ENCODE measurements at places on chromosomes 13 and 19.

GRCh38 chr19:30919737-30920136 is 429.5 kb downstream of the TSHZ3 start:
- no peak for DNase-seq

GRCh38 chr13:31124204-31124603 is 37.5 kb downstream of the HSPH1 start:
- no peak for DNase-seq

- DNase-seq: no peak
These were observed 7.7 kb upstream of the LRG1 start for GRCh38 chr19:4547303-4548237.

GRCh38 chr13:34363266-34363665 is 545.3 kb downstream of the RFC3 start:
- DNase-seq: no peak

- no peak for DNase-seq
These were observed 91.8 kb upstream of the CACNA1A start for GRCh38 chr19:13598098-13598497.

DNA sequence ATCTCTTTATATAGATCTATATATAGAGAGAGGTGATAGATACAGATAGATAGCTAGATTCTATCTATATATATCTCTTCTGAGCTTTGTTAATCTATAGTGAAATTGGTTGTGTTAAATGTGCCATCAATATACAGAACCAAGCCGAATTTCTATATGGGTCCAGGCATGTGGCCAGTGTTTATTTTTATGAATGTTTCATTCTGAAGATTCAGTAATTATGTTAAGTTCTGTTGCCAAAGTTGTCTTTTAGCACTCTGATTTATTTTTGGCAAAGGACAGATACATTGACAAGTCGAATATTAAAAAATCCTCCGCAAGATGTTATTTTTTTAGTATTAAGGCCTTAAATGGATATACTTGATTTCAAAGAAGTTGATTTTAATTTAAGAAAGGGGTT is 190.4 kb upstream of the HTR2A start:
- no peak for DNase-seq

GRCh38 chr13:110319774-110320509 is 12.9 kb downstream of the COL4A2 start:
- DNase-seq: no peak

DNA sequence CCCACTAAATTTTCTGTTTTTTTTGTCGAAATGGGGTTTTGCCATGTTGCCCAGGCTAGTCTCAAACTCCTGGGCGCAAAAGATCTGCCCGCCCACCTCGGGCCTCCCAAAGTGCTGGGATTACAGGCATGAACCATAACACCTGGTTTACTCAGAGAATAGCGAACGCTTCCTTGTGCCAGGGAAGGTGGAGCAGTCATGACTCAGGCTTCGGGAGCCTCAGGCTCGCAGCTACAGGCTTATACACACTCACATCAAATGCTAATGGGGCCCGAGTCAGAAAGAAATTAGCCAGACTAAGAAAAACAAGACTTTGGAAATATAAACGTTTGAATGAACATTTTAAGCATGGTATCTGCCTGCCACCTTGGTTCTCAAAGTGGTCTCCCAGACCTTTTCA is 11.0 kb upstream of the TPT1 start:
- DNase-seq: no peak

- DNase-seq: no peak
These were observed 9.8 kb downstream of the ATP4B start for GRCh38 chr13:113648216-113648610.

DNA sequence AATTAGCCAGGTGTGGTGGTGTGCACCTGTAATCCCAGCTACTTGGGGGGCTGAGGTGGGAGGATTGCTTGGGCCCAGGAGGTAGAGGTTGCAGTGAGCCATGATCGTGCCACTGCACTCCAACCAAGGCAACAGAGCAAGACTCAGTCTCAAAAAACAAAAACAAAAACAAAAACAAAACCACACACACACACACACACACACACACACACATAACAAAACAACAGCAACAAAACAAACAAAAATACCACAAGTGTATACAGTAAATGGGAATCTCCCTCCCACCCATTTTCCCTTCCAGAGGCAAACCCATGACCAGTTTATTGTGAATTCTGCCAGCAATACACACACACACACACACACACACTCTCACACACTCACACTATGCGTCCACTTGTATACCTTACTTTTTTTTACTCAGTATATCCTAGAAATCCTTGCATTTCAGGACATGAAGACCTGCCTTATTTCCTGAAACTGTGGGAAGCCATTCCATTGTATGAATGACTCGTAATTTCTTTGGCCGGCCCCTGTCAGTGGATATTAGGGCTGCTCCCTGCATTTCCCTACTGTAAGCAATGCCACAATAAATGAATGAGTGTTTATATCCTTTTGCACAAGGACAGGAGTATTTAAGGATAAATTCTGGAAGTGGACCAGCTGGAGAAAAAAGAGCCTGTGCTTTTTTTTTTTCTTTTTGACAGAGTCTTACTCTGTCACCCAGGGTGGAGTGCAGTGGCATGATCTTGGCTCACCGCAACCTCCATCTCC is 6.9 kb upstream of the PLEKHF1 start:
- no peak for DNase-seq

DNA sequence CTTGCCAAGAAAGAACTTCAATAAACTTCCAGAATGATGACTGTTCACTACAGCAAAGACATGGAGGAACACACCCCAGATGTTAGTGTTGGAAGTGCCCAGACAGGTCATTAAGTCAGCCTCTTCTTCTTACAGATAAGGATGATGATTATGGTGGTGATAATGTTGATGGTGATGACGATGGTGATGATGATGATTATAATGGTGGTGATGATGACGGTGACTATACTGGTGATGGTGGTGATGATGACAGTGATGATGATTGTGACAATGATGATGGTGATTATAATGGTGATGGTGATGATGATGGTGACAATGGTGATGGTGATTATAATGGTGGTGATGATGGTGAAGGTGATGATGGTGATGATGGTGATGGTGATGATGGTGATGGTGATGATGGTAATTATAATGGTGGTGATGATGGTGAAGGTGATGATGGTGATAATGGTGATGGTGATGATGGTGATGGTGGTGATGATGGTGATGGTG is 8.4 kb downstream of the C13orf46 start:
- DNase-seq: no peak

- no peak for DNase-seq
These were observed 177.7 kb upstream of the IRS2 start for GRCh38 chr13:109963960-109964563.

GRCh38 chr19:16338470-16339360 is 14.1 kb downstream of the KLF2 start:
- DNase-seq: no peak
